ENCODE measurements at places on chromosomes 7 and 10. TPM values are rescaled to one million over a fixed set of nuclear protein-coding genes. Genes with fewer than 3 reads are reported as not detected.

Gene FAM131B
- 1.3 TPM for total RNA-seq

Gene PRKCQ
- under 0.01 TPM for total RNA-seq

Gene OR2A12
- not detected for total RNA-seq

Gene MRC1
- total RNA-seq, result under 0.01 TPM

Gene ZNF488
- not detected for total RNA-seq

Gene PTPN20
- under 0.01 TPM for total RNA-seq

Gene ATP6V0A4
- under 0.01 TPM for total RNA-seq

Gene HGF
- total RNA-seq, result 60.6 TPM

Gene OR2A7
- total RNA-seq, result 0.32 TPM

Gene AMPH
- total RNA-seq, result 0.86 TPM

Gene RELN
- total RNA-seq, result 0.97 TPM

Gene PHTF2
- 119 TPM for total RNA-seq

Gene PLAC9
- total RNA-seq, result 0.64 TPM

Gene IGFBP1
- total RNA-seq, result under 0.01 TPM

Gene NCOA4
- 163 TPM for total RNA-seq

Gene CABCOCO1
- total RNA-seq, result 3.2 TPM

GRCh38 chr7:28793381-28794085 is 164.6 kb downstream of the TRIL start:
- peak; percentile 28 for DNase-seq

DNA sequence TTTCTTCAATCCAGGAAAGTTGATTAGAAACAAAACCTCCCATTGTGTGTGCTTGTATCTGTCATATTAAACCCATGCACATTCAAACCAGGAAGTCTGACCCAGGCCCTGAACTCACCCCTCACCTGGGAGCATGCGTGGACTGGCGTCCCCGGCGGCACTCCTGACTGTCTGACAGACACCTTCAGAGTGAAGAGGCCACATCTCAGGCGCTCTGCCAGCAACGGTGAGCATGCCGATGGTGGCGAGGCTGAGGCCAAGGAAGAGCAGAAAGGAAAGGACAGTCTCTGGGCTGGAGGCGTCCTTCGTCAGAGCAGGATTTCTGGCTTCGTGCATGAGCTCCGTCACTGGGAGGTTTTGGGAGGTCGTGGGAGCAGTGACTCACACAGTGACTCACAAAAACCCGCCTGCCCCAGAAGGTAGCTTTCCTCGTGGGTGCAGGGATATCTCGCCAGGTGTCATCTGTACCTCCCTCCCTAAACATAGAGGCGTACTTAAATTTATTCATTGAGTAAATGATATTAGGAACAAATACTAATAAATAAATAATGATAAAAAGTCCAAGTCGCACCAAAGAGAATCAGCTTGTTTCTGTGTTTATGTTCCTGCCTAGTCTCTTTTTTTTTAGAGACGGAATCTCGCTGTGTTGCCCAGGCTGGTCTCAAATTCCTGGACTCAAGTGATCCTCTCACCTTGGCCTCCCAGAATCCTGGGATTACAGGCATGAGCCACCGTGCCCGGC is 13.5 kb downstream of the IQCE start:
- DNase-seq, result peak; percentile 70

GRCh38 chr10:43202657-43203447 is 64.0 kb downstream of the RASGEF1A start:
- peak; percentile 12 for DNase-seq

GRCh38 chr7:2873686-2874551 is 29.8 kb upstream of the GNA12 start:
- DNase-seq, result peak; percentile 89

DNA sequence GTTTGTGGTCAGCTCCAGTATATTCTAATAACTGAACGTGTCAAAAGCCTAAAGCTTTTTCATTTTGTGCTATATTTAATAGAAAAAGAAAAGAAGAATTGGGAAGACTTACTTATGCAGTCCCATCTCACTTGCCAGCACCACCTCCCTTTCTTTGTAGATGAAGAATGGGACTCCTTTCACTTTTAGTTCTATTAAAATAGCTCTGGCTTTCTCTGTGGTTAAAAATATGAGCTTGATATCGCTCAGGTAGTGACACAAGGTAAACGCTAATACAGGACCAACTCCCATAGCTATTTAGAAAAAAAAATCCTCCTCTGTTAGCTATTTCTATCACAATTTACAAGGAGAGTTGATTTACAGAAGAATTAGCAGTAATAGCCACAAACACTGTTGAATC is 176.8 kb downstream of the PDE1C start:
- DNase-seq, result no peak

DNA sequence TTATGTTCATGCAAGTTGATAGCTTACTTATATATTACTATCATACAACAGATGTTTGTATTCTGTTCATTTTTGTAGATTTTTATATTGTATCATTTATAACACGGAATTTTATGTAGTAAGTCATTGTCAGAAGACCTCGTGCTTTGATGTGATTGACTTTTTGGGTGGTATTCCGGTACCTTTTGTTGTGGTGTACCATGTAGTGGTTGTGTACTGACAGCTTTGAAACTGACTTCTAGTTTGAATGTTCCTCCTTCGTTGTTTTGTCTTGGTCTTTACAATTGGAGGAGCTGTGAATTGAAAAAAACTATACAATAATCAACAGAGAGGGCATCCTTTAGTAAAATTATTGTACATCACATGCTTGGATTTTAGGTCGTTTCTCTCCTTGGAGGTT is 61.5 kb downstream of the WAC start:
- DNase-seq, result no peak

- DNase-seq, result no peak
These were observed 49.3 kb upstream of the NCAPG2 start for GRCh38 chr7:158753900-158754299.

GRCh38 chr10:24912215-24912614 is 40.2 kb downstream of the PRTFDC1 start:
- DNase-seq, result peak; percentile 48

DNA sequence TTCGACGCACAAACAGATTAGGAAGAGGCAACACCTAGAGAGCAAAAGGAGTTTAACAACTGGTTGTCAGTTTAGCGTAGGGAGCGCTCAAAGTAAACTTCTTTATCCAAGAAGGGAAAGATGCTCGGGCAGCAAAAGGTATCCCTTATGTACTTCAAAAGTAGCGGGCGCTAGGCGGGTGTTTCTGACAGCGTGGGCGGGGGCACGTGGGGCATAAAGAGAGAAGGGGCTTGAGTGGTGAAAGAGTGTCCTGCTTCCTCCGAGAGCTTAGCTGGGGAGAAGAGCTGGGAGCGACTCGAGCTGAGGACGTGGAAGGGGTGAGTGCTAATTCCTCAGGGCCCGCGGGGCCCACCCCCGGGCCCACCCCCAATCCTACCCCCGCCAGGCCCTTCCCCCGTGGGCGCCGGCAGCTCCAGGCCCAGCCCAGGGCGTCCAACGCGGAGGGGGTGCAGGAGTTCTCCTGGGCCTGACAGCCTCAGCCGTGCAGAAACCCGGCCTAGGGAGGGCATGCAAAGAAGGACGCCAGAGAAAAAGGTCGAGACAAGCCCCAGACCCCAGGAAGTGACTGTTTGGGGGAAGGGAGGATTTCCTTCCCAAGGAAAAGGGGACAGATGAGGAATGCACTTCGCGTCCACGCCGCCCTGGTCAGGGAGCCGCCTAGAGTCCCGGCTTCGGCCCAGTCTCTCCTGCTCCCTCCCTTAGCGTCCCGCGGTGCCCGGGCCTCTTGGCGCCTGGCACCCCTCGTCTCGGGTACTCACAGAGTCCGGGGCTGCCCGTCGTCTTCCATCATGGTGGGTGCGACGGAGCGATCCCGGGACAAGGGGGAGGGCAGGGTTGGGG is 868 bp downstream of the TIAL1 start:
- DNase-seq, result peak; percentile 50

DNA sequence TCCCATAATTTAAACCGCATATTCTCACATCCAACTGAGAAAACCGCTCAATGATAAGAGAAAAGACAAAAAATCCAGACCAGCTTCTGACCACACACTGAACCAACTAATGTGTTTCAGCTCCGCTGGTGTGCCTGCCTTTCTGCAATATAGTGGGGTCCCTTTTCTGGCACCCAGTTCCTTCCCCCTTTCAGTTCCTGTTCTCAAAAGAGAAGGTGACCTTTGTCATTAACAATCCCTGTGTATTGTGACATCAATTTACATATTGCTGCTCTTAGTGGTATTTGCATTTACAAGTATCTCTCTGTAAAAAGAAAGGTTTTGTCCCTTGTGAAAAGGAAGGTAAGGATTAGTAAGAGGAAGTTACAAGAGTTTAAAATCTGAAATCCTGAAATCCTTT is 1.4 kb downstream of the PPP1R17 start:
- no peak for DNase-seq

DNA sequence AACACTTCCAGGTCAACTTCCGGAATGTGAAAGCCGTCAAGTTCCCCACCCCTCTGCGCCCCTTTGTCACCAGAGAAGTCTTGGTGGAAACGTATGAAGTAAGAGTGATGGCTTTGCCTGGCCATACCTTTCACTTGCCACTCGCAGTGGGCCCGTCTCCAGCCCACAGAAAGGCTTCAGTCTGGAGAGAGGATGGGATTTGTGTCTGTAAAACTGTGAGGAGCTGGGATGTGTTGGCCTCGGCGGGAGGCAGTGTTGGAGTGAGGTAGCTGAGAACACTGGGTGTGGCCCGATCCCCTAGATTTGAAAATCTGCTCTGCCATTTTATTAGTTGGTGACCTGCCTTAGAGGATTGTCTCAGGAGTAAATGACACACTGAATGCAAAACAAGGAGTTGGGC is 6.4 kb downstream of the ADCK2 start:
- no peak for DNase-seq

- DNase-seq, result no peak
These were observed 9.1 kb upstream of the FZD9 start for GRCh38 chr7:73424489-73424885.

DNA sequence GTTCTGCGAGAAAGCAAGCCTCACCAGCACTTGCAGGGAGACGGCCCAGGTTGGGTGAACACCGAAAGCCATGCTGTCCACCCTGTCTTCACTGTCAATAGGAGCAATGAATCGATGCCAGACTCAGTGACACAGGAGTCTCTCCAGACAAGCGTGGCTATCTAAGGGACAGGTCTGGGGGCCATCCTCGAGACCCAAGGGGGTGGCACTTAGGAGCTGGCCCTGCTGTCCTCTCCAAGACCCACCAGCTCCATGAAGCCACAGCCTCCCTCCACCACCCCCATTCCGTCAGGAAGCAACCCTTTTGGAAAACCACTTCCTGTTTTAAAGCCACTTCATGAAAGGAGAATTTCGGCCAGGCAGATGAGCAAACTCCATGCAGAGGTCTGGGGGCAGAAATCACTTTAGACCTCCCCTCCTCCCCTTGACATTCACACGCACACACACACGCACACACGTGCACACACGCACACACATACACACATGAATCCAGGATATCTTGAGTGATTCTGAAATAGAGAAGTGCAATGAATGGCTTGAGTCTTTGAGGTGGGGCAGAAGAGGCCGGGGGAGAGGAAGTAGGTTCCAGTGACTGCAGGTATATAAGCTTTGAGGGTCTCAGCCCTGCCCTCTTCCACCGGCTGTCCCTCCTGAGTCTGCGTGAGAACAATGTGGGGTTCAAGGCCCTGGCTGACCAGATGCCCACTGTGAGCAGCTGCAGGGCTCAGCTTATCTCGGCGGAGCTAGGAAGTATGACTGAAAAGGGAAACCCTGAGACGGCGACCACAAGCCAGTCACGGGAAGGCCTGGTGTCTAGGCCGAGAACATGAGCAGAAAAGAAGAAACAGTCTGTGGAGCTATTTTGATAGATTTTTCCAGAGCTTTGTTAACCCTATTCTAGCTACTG is 25.0 kb downstream of the RGS10 start:
- DNase-seq, result peak; percentile 67

DNA sequence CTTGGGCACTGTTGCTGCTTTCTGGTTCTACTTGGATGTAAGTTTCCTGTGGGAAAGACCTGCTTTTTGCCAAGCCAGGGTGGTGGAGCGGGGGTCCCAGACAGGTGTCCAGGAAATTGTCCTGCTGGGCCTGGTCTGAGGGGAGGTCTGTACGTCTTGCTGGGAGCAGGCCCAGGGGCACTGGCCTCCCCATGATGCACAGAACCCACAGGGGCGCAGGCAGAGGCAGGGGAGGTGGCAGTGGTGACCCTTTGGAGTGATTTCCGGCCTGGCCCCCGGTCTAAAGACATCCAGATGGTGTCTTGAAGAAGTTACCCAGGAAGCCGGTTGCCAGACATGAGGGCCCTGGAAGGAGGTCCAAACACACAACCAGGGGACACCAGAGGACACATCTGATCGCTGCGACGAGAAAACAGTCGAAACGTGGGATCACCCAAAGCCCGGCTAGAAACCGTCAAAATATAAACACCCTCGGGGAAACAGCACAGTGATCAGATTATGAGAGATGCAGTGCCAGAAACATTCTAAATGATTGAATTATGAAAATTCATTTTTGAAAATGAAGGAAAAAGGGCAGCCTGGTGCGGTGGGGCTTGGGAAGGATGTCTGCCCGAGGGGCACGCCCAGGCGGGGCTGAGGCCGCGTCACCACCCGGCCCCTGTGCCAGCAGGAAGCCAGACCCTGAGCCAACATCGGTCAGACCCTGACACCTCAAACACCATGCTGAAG is 59.6 kb downstream of the TMEM270 start:
- no peak for DNase-seq

- DNase-seq, result peak; percentile 28
These were observed 81.0 kb upstream of the CACUL1 start for GRCh38 chr10:118835682-118836326.

- DNase-seq, result no peak
These were observed 215.9 kb downstream of the RAB11FIP2 start for GRCh38 chr10:117830787-117831212.

GRCh38 chr7:106914018-106914607 is 49.0 kb downstream of the PIK3CG start:
- DNase-seq, result no peak

DNA sequence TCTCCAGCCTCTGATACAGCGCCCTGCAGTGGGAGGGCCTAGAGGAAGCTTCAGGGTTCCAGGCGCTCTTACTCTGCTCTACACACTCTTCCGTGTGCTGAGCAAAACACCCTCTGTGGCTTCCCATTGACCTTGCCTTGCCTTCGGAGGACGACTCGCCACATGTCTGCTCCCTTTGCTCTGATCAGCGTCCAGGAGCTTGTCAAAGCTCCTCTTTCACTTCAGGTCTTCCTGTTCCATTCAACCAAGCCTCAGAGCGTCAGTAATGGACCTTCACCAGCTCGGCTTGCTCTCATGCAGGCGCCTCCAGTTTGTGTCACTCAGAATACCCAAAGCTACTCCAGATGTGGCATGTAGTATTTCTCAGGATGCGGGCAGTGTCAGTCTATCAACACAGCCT is 173.9 kb downstream of the ARID5B start:
- DNase-seq, result no peak

DNA sequence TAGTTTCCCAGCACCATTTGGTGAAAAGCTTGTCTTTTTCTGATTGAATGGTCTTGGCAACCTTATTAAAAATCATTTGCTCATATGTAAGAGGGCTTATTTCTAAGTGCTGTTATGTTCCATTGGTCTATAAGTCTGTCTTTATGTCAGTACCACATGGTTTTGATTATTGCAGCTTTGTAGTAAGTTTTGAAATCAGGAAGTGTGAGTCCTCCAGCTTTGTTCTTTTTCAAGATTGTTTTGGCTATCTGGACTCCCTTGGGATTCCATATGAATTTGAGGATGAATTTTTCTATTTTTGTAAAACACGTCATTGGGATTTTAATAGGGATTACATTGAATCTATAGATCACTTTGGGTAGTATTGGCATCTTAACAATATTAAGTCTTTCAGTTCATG is 5.4 kb downstream of the KIF11 start:
- DNase-seq, result peak; percentile 35

Data from fibroblast of villous mesenchyme (primary cell).